BJ (cell line): ENCODE measurements at places on chromosomes 2 and 18.
A peak's percentile ranks its signal among the peaks of the same experiment; 100 is the strongest.

- no peak for DNase-seq
Observed at GRCh38 chr2:74278176-74278575, 65.0 kb downstream of the SLC4A5 start.

GRCh38 chr2:171104379-171104778 lies 56.3 kb downstream of the TLK1 start:
- DNase-seq, result no peak

DNA sequence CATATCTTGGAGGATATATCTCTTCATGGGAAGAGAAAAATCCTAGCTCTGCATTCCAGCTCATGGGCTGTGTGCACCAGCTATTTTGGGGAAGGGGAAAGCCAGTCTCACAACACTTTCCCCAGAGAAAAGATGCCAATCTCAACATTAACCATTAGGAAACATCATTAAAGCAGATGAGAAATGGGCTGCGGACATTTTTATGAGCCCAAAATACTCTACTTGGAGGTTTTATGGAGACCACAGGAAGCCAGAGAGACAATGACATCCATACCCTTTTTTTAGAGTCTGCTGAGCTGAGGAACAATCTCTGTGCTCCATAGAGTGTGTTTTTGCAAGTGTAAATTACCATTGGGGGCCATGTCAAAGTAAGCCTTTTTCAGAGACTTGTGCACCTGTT lies 213.7 kb downstream of the TRIB2 start:
- DNase-seq, result peak; percentile 64

DNA sequence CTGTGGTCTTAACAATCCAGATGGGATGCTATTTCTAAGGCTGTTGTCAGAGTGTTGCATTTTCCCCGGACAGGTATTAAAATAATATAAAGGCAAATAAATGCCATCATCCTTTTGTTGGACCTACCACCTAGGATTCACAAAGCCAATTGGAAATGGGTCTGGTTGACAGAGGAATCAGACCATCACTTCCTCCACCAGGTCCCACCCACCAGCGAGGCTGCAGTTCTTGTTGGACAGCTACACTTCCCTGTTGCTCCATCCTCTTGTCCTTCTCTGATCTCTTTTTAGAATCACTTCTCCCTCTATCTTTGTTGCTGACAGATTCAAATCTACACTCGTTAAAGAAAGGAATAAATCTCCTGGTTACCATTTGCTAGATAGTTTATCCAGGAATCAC lies 1.1 kb downstream of the TMEM169 start:
- no peak for DNase-seq

DNA sequence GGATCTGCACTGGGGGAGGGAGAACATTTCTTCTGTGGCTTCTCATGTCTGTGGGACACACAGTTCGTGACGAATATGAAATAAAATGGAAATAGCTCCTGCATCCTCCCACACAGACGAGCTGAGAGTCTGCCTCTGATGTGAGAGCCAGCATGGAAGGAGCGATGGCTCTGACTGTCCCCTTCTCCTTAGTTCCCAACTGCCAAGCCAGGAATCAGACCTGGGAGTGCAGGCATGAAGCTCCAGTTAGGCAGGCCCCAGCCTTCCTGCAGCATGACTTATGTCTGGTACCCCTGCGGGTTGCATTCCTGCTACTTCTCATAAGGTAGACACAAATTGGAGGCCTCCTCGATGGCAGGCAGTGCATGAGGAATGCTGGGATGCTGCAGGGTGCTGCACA lies 56.2 kb downstream of the PRKCE start:
- no peak for DNase-seq

DNA sequence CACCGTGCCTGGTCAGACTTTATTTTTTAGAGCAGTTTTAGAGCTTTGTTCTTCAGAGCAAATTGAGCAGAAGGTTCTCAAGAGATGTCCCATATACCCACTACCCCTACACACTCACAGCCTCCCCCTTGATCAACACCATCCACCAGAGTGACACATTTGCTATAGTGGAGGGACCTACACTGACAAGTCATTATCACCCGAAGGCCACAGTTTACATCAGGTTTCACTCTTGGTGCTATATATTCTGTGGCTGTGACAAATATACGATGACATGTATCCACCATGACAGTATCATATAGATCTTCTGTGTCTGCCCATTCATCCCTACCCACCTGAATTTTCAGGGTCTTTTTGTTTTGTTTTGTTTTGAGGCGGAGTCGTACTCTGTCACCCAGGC lies 15.4 kb upstream of the ATP6V1C2 start:
- no peak for DNase-seq

DNA sequence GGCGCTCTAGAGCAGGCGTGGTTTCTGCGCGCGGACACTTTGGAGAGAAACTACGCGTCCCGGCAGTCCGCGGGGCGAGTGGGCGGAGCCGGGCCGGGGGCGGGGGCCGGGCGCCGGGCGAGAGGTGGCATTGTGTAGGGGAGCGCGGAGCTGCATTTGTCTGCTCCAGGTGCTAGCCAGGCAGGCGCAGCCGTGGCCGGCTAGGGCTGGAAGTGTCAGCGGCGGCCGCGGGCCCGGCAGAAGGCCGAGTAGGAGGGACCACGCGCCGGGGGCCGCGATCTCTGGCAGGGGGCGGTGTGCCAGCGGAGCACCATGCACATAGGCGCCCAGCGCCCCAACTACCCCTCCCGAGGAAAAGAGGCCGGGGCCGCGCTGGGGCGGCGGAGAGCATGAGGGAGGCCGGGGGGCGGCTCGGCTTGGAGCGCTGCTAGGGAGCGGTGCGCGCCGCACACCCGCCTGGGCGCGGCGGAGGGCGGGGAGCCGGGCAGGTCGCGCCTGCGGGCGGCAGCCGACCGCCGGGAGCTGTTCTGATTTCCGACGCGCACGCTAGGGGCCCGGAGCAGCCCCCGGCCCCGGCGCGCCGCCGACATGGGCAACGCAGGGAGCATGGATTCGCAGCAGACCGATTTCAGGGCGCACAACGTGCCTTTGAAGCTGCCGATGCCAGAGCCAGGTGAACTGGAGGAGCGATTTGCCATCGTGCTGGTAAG lies at the start of gene FMNL2:
FMNL2 (plus strand) TSS at position 159 of the 710 bp plus-strand sequence.
- DNase-seq, result no peak

DNA sequence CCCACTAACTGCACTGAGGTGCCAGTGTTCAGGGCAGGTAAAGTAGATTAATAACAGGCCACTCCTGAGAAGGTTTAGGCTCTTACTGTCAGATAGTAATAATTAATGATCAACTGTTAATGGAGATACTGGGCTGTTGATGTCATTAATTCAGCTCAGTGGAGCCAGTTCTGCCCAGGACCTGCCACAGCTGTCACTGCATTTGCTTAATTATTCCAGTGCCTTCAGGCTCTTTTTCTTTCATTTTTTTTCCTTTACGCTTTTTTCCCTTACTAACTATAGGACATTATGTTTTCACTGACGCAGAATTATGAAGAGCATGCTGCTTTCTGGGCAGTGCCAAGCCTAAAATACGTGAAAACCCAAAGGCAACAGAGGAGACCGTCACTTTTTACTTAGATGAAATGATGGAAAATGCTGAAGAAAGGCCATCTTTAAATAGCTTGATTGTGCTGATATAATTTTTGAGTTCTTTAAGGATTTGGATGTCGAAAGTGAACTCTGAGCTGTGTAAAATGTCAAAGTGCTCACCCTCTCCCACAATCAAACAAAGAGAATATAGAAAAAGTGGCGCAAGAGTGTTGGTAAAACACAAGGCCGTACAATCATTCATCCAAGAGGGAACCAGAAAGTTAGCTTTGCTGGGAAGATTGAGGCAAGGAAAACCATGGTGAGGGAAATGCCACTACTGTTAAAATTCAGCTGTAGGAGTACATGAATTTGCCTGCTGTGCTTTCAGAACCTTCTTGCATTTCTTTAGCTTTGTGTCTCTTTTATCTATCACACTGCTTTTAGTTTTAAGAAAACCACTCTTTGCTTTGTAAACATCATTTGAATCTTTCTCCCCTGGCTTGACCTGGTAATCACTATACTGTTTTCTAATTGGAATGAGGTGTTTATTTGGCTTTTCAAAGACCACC lies 192.0 kb upstream of the ZEB2 start:
- no peak for DNase-seq

- DNase-seq, result peak; percentile 14
Observed at GRCh38 chr2:18896125-18896764, 306.9 kb upstream of the NT5C1B start.

DNA sequence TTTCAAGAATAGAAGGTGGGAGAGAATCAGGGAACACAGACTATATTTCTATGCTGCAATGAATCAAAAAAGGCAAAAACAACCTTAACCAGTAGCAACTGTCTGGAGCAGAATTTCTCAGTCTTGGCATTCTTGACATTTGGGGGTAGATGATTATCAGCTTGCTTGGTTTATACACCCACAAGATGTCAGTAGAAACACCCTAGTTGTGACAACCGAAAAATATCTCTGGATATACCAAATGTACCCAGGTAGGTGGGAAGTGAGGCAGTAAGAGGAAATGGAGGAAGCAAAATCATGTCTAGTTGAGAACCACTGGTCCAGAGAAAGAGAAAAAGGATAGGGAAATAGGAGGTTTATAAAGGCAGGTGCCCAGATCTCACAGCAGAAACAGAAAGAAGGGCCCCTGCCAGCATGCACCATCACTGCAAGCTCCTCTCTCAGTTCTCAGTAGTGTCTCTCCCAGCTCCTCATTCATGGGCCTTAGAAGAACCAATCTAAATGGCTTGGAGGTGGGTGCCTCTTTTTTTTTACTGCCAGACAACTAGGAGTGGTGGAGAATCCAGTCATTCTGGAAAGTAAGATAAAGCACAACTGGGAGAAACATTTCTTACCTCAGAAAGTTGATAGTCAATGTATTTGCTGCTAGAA lies 50.4 kb downstream of the MBD2 start:
- DNase-seq, result no peak

GRCh38 chr18:4256766-4257417 lies 198.2 kb downstream of the DLGAP1 start:
- no peak for DNase-seq

GRCh38 chr2:205654878-205655605 lies 27.3 kb upstream of the NRP2 start:
- DNase-seq, result no peak

DNA sequence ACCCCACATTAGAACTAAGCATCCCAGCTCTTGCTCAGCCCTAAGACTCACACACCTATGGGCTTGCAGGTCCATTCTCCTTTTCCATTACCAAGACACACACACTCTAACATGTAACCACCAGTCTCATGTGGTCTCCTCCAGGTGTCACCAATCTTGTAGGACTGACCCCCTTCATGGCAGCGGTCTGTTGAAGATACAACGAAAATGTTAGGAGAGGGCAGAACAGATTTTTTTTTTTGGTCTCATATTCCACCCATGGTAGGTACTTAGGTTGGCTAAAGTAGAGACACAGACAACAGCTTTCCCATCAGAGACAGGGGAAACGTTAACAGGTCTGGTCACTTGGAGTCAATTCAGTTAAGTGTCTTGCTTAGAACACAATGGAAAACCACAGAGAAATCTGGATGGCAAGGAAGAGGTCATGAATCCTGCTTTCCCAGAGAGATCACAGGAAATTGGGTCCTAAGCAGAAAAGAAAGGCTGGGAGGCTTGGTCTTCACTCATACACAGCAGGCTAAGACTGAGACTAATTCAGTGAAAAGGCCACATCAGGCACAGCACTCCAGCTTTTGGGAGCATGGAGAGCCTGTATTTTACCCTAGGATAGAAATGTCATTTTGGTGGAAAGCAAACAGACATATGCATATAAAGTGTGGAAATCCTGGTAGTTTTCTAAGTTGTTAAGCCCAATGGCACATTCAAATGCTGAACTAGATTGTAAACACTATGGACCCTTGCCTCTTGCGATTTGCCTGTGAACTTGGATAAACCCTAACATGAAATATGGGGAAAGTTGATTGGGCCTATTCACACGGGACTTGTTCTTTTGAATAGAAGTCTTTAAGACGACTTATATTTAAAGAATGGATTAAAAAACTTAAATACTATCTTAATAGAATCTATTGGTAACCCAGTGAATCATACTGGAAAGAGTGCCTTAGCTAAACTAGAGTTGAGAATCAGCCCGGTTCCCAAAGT lies 3.8 kb downstream of the FN1 start:
- DNase-seq, result no peak

DNA sequence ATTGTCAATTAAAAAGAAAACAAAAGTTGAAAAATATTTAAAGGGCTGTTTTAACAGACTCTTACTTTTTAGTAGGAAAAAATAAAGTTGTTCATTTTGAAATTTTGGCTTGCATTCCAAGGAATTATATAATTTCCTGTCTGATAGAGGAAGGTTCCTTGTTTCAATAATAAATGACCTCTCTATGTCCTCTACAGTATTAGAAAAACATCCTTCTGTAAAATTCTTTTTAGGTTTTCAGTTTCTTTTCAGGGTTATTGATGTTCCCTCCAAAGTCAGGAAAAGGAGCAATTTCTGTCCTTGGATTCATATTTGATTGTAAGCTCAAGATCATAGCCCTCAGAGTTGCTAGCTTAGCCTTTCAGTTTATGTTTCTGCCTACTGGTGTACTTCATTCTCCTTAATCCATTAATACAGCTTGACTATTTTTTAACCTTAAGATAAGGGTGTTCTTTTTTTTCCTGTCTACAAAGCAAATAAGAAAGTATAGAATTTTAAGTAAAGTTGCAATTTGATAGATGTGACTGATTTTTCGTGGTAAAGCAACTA lies 125.2 kb upstream of the COL3A1 start:
- DNase-seq, result no peak

DNA sequence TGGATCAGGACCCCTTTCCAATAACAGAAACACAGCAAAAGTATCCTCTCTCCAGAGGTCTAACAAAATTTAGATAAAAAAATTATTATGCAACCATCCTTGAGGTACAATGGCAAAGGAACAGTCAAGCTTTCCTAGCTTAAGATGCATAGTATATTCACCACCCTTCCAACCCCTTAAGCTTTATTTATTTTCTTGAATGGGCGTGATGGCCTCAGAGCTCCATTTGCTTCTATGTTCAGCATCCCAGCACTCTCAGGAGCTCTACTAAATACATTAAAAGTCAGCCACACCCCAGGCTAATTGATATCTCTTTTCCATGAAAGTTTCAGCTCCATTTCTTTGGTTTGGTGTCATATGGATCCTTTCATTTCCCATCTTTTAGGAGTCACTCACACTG lies 1335.2 kb upstream of the ZEB2 start:
- DNase-seq, result no peak

DNA sequence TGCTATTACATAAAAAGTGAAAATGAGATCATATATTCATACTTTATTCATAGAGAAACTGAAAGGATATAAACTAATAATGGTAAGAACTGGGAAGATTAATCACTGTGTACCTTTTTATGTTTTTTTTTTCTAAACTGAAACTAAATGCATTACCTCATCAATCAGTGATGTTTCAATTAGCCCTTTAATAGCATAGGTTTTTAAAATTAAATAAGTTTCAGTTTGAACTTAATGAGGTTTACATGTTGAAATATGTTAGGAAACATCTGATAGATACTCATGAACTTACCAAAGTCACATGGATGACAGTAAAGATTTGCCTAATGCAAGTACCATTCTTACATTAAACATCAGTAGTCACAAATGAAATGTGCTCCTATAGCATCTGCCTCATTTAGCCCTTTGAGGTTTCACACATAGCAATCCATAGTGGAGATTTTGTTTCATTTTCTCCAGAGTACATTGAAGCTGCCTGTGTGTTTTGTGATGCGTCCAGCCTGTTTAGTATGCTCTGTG lies 8.9 kb downstream of the MAPRE2 start:
- DNase-seq, result no peak
